LNCaP clone FGC (cell line): ENCODE measurements at places on chromosomes 2 and 18.
A peak's percentile ranks its signal among the peaks of the same experiment; 100 is the strongest.

GRCh38 chr18:75809151-75809925, 381.8 kb upstream of the SMIM21 start:
- DNase-seq = no peak

GRCh38 chr18:45121146-45121545, 440.5 kb downstream of the SETBP1 start:
- DNase-seq = no peak

GRCh38 chr2:201572846-201573508, 70.3 kb downstream of the TMEM237 start:
- no peak for DNase-seq

DNA sequence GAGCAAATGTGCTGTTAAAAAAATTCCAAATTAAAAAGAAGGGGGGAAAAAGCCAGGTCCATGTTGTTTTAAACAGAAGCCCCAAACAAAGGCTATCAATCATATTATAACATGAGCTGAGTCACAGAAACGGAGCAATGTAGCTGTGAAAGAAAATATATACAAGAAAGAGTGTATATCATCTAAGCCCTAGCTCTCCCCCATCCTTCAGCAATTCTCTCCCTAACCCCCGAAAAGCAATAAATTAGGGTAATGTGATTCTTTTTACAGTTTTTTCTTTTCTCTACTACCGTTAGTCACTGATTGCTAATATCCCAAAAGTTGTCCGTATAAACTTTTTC, 25.3 kb downstream of the FEZ2 start:
- DNase-seq = no peak

DNA sequence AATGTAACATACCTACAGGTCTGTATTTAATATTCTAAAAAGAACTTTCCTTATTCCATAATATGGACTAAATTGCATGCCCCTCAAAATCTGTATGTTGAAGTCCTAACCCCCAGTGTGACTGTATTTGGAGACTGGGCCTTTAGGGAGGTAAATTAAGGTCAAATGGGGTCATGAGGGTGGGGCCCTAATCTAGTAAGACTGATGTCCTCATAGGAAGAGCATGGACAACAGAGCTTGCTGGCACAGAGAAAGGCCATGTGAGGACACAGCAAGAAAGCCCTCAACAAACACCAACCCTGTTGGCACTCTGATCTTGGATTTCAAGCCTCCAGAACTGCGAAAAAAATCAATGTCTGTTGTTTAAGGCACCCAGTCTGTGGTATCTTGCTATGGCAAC, 18.6 kb downstream of the SF3B1 start:
- DNase-seq = no peak

GRCh38 chr2:29162204-29162928, 47.2 kb downstream of the CLIP4 start:
- no peak for DNase-seq

- no peak for DNase-seq
Measured at GRCh38 chr18:10559553-10560451, 34.0 kb downstream of the NAPG start.

DNA sequence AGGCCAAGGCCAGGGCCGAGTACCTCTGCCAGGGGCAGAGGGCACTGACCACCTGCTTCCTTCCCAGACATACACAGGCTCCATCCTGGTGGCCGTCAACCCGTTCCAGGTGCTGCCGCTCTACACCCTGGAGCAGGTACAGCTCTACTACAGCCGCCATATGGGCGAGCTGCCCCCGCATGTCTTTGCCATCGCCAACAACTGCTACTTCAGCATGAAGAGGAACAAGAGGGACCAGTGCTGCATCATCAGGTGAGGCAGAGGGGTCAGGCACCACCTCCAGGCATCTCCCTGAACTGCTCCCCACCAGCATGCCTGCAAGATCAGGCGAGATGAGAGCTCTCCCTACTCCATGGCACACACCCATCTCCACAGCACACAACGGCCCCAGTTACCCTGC, 31.1 kb downstream of the MYO7B start:
- DNase-seq = no peak

- no peak for DNase-seq
Measured at GRCh38 chr2:190626641-190627210, 22.2 kb upstream of the NAB1 start.

- no peak for DNase-seq
Measured at GRCh38 chr2:241217320-241218031, 29.0 kb downstream of the ANO7 start.

- no peak for DNase-seq
Measured at GRCh38 chr2:209900638-209901037, 101.8 kb upstream of the RPE start.

- DNase-seq = no peak
Measured at GRCh38 chr18:44197832-44198611, 482.7 kb upstream of the SETBP1 start.

DNA sequence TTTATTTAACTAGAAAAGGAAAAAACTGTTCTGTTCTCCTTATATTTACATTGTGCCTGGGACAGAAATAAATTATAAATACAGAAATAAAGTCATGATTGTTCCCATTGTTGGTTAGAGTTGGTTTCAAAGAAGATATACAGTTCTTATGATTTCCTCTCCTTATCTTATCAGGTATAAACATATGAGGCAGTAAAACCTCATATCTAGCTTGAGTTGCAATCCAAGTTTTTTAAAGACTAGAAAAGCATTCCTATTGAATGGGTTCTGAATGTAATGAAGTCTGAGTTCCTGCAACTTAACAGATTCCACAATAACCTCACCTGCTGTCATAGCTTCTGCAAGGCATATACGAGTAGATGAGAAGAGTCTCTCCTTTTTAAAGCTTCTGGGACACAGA, 114.7 kb upstream of the CAVIN2 start:
- no peak for DNase-seq

GRCh38 chr2:205358351-205358815, 323.9 kb upstream of the NRP2 start:
- no peak for DNase-seq

GRCh38 chr2:85057226-85057962, 75.8 kb upstream of the TCF7L1 start:
- no peak for DNase-seq

DNA sequence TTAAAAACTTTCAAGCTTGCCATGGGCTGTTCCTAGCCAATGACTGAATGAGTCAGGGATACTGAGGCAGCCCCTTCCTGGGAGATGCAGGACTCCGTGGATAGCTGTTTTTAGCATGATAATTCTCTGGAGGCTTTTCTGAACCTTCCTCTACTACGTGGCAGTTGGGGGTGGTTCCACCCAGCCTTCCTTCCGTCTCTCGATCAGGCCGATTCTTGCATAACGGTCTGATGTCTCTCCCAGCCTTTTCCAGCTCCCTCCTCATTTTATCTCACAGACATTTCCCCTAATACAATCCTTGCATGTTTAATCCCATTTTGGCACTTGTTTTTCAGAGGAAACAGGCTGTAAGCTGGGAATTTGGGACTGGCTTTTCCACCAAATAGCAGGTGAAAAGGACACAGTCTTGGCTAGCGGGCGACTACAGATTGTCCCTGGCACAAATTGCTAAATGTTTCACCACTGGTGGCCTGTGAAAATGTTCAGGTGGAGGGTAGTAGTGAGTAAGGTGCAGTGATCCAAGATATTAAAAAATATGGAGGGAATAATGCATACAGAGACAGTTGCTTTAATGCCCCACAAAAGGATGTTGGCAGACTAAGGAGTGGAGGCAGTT, 21.0 kb upstream of the CTLA4 start:
- DNase-seq = no peak

DNA sequence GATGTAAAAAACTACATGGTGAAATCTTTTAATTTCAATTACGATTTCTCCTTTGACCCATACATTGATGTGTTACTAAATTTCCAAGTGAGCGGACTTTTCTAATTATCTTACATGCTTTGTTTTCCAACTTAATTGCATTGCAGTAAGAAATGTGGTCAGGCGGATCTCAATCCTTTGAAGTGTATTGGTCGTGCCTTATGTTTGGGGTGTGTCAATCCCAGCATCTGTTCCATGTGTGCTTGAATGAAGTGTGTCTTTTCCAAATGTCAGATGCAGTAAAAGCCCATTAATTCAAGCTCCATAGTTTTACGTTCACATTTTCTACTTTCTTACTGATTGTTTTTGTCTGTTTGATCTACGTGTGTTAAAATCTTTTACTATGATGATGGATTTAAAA, 113.1 kb downstream of the UXS1 start:
- DNase-seq = no peak

GRCh38 chr2:203782262-203782976, 76.0 kb downstream of the CD28 start:
- peak; percentile 26 for DNase-seq

DNA sequence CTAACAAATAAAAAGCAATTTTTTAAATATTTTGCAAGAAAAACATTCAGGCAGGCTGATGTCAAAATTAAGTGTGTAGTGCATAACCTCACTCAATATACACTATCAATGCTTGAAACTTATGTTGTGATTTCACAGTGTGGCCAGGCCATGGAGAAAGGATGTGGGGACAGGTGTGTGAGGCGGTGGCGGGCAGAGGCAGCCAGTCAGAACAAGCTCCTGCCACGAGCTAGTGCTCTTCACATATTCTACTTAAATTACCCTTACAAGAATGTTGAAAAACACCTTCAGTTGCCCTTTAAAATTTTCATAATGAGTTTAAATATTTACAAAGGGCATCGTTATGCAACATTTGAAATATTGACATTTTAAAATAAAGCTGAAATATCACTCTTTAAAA, 43.2 kb downstream of the CYB5A start:
- DNase-seq = no peak

- DNase-seq = no peak
Measured at GRCh38 chr2:29033656-29034055, 40.7 kb downstream of the PCARE start.

- DNase-seq = no peak
Measured at GRCh38 chr18:46334868-46335281, 230.7 kb downstream of the HAUS1 start.

- DNase-seq = no peak
Measured at GRCh38 chr2:216312441-216312840, 59.8 kb downstream of the MARCHF4 start.

DNA sequence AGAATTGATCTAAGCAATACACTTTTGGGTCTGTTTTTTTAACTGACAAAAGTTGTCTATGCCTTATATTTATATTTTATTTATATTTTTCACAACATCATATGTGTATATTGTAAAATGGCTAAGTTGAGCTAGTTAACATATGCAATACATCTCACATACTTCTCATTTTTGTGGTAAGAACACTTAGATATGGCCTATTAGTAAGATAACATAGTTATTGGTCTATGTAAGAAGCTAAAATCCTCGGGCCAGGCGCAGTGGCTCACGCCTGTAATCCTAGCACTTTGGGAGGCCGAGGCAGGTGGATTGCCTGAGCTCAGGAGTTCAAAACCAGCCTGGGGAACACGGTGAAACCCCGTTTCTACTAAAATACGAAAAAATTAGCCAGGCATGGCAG, 275.6 kb upstream of the ID2 start:
- DNase-seq = no peak

DNA sequence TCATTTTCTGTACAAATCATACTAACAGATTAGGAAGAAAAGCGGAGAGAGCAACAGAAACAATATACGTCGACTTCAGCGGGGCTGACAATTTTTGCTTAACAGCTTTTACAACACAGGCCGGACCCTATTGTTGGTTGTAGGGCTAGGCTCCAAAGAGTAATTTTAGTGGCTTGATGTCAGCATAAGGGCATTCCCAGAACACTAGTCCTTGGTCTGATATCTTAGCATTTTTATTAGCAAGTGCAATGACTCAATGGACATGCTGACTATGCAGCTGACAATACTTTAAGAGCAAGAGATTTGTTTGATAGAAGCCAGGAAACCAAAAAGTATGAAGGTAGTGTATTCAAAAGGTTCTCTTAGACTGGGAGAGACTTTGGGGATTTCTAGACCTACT, 209.9 kb downstream of the LNPK start:
- no peak for DNase-seq

DNA sequence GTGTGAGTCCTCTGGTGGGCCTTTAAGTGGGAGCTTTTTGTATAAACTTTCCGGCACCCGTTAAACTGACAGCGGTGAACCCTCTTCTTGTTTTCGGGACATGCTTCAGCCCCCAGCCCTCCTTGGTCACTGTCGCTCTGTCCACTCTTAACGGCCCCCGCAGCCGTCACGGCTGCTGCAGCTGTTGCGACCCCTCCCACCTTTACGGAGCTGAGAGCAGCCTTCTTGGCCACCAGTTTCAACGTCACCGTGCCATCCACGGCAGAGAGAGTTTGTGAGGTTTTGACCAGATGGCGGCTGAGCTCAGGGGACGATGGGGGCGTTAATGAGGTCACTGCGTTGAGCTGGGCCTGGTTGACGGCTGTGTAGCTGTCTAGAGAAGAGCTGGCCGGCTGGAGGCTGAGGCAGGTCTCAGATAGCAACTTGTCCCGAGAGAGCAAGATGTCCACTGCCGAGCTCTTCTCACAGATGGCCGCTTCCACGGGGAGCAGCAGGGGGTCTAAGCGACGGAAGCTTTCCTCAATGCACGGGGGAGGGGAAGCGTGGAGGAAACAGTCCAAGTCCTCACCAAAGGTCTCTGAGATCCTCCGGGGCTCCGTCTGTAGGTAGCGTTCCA, 41.9 kb downstream of the KLF7 start:
- DNase-seq = no peak

- no peak for DNase-seq
Measured at GRCh38 chr2:30265052-30266015, 34.0 kb downstream of the LBH start.

DNA sequence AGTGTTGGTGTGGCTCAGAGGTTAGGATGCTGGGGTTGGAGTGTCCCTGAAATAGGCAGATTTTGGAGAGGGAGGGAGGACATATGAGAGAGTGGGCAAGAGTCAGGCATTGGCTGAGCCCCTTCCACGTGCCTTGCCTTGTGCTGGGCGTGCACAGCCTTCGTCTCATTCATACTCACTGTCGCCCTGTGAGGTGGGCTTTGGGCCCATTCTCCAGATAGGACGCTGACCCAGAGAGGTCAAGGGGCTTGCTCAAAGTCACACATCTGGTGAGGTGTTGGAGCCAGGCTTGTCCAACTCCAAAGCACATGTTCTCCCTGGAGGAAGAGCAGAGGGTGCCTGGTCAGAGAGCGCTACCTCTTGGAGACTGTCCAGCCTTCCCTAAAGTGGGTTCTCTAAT, 166.8 kb downstream of the DYSF start:
- no peak for DNase-seq

DNA sequence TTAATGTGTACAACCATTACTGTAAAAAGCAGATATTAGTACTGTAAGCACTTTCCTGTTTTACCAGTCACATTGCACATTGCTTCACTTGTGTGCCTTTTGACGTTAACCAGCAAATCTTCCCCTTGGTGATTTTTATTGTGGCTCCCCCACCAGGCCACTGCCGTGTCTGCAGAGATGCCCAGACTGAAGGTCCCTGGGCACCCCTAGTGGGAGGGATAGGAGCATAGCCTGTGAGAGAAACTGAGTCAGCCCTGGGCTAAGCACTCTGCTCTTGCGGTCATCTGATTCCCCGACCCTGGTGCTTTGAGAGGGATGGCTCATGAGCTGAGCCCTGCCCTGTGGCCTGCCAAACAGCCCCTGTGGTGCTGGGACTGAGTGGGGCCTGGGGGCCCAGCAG, 73.4 kb downstream of the INPP4A start:
- no peak for DNase-seq

GRCh38 chr2:238376884-238377391, 49.8 kb upstream of the ASB1 start:
- no peak for DNase-seq

- DNase-seq = no peak
Measured at GRCh38 chr2:45258311-45258710, 249.1 kb upstream of the SIX2 start.

GRCh38 chr2:102434655-102435381, 11.9 kb downstream of the IL18RAP start:
- DNase-seq = no peak
